ENCODE measurements at places on chromosomes 5 and 9.

GRCh38 chr9:20499013-20499412, 123.3 kb downstream of the MLLT3 start:
- no peak for DNase-seq

- DNase-seq = no peak
These were observed 10.6 kb upstream of the C6 start for GRCh38 chr5:41223962-41224361.

DNA sequence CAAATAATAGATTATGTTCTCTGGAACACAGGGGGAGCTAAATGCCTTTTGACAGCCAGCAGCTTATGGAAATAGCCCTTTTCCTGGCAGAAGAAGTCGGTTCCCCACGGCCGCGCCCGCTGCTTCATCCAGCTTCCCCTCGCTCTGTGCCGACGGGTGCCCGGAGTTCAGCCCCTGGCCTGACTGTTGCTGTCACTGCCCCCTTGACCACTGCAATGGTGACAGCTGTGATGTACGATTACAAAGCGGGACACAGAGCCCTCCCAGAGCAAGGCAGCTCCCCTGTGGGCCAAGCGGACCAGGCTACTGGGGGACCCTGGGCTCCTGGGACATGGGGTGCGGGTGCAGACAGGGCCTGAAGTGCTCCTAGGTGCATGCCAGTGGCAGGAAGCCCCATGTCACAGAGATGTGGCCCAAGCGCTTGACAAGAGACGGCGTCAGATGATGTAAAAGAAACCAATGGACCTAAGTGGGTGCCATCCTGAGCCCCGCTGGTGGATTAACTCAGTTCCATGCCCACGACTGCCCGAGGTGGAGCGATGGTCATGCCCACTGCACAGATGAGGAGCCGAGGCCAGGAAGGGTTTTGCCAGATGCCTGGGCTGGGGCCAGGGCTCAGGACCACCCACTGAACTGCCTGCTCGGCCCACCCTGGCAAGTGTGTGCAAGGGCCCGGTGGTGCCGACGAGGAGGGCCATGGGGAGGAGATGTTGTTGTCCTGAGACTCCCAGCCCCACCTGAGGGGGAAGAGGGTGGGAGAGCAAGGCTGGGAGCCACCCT, 13.2 kb upstream of the CLPTM1L start:
- DNase-seq = no peak

- no peak for DNase-seq
These were observed 41.9 kb downstream of the HSDL2 start for GRCh38 chr9:112421771-112422222.

- DNase-seq = no peak
These were observed 218.7 kb downstream of the TRPM3 start for GRCh38 chr9:70902692-70903131.

DNA sequence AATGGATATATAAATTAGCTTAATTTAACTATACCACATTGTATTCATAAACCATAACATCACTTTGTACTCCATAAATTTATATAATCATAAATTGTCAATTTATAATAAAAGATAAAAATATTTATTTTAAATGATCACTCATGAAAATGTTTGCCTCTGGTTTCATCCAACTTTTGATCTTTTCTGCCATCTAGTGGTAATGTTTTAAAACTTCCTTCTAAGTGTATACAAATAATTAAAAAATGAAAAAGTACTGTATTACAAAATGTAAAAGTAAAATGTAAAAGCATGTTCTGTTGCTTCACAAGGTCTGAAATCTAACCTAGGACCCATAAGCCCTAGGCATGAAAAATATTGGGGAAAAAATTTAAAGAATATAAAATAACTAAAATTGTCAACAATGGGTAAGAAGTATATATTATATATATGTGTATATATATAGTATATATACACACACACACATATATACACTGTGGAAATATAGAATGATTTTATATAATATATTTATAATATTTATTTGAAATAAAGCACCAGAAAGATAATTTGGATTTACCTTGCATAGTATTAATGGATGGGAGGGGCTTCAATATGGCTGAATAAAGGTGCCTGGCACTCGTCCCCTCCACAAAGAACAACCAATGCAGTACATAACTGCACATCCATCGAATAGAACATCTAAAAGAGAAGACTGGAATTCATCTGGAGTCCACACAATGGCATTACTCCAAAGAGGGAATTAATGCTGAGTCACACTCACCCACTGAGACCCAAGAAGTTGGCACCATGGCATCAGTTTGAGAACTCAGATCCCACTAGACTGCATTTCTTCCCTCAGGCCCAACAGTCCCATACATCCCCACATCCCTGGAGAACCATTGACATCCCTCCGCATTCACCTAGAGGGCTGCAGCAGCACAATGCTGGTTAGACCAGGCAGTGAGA, 32.5 kb downstream of the ANXA1 start:
- no peak for DNase-seq

- DNase-seq = peak; percentile 91
These were observed at the start of gene N4BP3 for GRCh38 chr5:178113141-178113787. TSS of gene N4BP3 (plus strand) at chr5:178113532. CDS start at chr5:178119584, 6,052 bp downstream.

DNA sequence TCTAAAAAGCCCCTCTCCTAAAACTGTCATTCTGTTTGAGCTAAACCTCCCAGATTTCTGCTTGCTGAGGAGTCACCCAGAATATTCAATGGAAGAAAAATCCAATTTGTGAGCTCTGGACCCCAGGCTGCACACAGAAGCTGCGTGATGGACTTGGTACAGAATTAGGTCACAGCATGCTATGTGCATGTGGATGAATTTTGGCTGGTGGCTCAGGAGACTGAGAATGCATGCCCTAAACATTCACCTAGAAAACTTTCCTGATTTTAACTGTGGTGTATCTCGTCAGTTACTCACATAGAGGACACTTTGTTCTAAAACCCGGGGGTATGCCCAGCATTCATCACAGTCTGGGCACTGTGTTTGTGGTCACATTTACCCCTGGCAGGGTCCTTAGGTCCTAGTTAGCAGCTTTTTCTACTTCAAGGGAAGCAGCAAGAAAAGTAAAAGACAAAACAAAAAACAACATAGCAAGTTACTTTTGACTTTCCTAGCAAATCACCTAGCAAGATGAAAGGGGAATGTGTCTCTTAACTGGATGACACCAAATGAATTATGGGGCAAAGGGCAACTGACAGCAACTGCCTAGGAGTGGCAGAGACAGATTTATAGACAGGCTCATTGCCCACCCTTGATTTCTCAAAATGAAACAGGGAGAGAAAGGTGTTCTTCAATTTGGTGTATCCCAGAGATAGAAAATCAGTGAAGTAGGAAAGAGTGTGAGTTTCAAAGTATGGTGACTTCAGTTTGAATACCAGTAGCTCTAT, 8.3 kb upstream of the SHROOM1 start:
- DNase-seq = no peak

DNA sequence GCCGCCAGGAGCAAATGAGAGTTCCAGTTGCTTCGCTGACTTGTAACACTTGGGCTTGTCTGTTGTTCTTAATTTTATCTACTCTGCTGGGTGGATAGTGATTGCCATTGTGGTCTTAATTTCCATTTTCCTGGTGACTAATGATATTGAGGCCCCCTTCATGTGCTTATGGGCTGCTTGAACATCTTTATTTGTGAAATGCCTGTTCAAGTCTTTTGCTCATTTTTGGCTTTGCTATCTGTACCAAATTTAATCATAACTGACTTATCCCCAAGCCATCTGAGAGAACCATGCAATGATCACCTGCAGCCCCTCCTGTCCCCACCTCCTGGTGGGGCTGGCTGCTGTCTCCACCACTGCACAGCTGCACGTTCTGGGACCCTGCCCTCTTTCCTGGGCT, 20.5 kb downstream of the STC2 start:
- DNase-seq = no peak

Measured in Caco-2 (cell line).